Right kidney (tissue), 9 donors: ENCODE measurements at places on chromosomes 13 and 19.

- DNase-seq = peak; percentile 50
Measured at GRCh38 chr19:37933937-37934358, 26.9 kb downstream of the SIPA1L3 start.

- no peak for DNase-seq
Measured at GRCh38 chr13:79401259-79402070, 4.6 kb downstream of the RBM26 start.

DNA sequence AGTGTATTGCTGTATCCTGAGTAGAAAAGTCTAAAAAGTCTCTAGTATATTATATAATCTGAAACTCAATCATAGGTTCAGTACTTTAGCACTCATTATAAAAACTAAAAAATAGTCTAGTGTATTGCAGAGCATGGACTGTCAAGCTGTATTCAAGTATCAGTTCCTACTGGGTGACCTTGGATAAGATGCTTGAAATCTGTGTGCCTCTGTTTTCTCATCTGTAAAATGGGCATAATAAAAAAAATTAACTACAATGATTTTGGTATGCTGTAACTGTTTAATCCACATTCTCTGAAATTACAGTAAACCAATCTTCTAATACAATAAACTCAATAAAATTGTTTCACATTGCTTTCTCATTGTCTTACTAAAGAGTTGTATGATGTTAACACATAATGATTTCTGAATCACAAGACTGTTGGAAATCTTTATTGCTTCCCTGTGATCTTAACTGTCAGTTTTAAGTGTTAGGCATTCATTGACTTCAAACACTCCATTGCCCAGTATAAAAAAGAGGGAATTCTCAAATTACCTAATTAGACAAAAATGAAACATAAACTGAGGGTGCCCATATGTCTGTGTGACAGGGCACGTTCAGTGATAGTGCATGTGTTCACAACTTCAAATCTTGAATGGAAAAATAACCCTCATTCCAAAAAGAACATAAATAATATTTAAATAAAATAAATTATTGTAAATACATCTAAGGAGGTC lies 2.2 kb downstream of the STARD13 start:
- no peak for DNase-seq

DNA sequence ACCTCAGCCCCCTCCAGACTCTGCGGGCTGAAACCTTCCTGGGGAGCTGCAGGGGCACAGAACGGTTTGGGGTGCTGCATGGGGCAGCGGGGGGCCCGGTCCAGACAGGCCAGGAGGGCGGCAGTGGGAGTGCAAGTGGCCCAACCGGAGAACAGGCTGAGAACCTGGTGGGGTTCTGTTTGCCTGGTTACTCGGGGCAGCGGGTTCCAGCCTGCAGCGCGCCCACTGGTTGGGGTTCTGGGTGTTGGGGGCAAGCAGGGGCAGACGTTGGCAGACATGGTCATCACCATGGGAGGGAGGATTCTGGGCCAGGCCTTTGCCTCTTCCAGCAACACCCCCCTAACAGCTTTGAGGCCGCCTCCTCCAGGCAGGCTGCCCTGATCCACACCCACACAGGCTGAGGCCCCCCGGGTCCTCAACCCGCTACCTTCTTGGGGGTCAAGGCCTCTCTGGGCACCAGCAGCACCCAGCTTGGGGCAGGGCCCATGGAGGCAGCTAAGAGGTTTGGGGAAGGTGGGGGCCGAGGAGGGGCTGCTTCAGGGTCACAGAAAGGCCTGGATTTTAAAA lies at the start of gene PRR22:
TSS of gene PRR22 (minus strand) at position 166 of the 567 bp plus-strand sequence. CDS start at position 80, 86 bp downstream.
- DNase-seq = no peak

DNA sequence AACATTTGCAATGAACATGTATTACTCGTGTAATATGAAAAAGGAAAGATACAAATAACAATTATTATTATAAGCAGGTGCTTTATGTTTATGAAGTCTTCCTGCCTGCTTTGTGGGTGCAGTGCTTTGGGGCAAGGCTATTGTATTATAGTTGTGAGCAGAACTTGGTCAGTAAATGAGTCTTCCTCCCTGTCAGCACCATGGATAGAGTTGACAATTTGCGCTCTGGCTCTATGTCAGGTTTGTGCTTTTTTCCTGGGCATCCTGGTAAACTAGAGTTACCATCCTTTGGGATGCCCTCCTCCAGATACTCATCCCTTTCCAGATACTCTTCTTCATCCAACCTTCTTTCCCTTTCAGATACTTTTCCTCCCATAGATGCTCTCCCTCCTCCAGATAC lies 19.6 kb downstream of the ERICH6B start:
- no peak for DNase-seq

DNA sequence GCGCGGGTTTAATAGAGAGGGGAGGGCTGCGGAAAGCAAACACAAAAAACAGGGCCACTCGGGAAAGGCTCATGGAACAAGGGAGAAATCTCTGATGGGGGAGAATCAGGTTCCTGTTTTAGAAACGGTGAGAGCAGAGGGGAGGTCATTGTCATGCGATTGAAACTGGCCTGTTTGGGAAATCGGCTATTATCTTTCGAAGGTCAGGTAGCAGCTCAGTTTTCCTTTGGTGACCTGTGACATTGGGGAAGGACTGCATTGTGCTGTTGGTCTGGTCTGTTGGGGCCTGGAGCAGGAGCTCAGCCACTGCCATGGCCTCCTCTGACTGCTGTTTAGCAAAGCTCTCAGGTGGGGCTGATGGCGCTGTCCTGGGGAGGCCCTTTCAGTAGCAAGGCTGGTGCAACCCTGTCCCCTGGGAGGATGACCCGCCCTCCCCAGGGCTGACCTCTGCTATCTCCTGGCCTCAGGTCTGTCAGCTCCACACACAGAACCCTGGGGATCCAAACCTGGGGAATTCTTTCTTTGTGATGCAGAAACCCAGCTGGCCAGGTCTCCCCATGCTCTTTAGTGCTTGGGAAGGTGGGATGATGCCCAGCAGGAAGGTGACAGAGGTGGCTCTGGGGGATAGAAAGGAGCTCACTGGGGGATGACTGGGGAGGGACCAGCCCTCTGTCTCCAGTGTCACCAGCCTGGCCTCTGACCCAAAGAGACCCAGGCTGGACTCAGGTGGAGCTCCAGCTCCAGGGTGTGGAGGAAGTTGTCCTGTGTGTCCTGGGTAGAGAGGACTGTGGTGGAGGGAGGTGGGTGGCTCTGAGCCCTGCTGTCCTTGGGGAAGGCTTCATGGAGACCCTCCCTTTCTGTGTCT lies 21.2 kb upstream of the CD177 start:
- DNase-seq = no peak

GRCh38 chr13:98984118-98984517 lies 6.3 kb upstream of the DOCK9 start:
- no peak for DNase-seq

DNA sequence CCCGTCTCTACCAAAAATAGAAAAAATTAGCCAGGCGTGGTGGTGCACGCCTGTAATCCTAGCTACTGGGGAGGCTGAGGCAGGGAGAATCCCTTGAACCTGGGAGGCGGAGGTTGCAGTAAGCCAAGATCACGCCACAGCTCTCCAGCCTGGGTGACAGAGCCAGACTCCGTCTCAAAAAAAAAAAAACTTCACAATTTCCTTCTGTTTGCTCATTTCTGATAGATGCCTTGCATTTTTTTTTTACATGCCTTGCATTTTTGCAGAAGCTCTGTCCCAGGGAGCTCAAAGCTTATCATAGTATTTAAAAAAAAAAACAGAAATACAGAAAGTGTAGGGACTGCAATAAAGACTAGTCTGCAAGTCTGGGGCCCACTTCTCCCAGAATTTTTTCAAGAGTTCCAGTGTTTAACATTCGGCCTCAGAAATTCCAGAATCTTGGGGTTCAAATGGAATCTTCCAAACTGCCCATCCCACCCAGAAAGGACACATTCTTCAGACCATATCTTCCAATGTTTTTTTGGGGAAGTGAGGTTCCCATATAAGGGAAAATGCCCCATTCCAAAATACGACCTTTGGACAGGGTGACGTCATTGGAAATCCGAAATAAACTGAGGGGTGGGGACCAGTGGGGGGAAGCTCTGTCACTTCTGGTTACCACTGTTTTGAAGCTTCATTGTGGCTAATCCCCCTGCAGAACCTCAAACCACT lies 17.2 kb upstream of the RAB8A start:
- DNase-seq = no peak

DNA sequence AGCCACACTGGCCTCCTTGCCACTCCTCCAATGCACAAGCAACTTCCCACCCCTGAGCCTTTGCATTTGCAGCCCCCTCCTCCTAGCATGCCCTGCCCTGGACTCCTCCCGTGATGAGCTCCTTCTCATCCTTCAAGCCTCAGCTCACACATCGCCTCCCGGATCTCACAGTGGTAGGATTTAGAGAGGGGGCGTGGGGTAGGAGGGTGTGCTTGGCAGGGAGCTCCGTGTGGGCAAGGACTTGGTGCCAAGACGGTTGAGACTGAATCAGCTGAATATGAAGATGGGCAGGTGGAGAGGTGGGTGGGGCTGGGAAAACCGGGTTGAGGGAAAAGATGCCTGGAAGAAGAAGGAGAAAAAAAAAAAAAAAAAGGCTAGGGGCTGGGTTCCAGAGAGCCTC lies 48.4 kb upstream of the ZNRF4 start:
- no peak for DNase-seq

DNA sequence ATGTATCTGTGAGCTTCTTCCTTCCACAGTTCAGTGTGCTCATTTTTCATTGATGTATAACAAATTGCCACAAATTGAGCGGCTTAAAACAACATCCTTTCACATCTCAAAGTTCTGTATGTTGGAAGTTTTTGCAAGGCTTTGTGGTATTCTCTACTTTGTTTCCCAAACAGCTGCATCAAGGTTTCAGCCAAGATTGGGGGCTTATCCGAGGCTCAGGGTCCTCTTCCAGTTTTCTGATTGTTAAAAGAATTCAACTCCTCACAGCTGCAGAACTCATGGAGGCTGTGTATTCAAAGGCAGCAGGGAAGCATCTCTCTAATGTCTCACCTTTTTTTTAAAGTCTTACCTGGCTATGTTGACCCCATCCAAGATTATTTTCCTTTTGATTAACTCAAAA lies 1369.8 kb downstream of the PCDH9 start:
- no peak for DNase-seq

- no peak for DNase-seq
Measured at GRCh38 chr19:9156304-9156703, 16.1 kb downstream of the ZNF317 start.

DNA sequence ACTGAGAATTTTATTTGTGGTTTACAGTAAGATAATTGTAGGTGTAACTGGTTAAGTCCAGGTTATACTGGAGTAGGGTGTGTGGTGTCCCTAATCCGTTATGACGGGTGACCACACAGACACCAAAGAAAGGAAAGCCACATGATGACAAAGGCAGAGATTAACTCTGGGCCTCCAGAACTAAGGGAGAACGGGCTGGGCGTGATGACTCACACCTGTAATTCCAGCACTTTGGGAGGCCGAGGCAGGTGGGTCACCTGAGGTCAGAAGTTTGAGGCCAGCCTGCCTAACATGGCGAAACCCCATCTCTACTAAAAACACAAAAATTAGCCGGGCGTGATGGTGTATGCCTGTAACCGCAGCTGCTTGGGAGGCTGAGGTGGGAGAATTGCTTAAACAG lies 10.2 kb upstream of the FUT2 start:
- DNase-seq = no peak

- no peak for DNase-seq
Measured at GRCh38 chr13:82747958-82748357, 1134.3 kb downstream of the SLITRK1 start.

DNA sequence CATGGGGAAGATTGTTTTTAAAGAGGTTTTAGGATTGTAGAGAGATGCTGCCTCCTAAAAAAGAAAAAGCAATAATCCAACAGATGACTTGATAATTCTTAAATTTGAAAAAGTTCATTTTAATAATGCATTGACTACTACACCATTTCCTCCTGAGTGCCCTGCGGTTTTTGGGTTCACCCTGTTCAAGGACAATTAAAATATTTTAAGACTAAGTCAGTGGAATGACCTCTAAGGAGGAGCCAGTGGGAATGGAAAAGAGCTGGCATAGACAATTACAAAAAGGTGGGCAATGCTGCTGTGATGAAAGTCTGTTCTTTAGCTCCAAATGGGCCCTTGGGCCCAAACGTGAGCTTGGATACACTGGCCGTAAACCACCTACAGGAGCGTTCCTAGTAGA lies 217.8 kb downstream of the LHFPL6 start:
- DNase-seq = no peak

GRCh38 chr13:99604636-99605035 lies 103.4 kb downstream of the TM9SF2 start:
- DNase-seq = no peak

GRCh38 chr19:10378124-10378523 lies 2.2 kb downstream of the TYK2 start:
- DNase-seq = no peak

DNA sequence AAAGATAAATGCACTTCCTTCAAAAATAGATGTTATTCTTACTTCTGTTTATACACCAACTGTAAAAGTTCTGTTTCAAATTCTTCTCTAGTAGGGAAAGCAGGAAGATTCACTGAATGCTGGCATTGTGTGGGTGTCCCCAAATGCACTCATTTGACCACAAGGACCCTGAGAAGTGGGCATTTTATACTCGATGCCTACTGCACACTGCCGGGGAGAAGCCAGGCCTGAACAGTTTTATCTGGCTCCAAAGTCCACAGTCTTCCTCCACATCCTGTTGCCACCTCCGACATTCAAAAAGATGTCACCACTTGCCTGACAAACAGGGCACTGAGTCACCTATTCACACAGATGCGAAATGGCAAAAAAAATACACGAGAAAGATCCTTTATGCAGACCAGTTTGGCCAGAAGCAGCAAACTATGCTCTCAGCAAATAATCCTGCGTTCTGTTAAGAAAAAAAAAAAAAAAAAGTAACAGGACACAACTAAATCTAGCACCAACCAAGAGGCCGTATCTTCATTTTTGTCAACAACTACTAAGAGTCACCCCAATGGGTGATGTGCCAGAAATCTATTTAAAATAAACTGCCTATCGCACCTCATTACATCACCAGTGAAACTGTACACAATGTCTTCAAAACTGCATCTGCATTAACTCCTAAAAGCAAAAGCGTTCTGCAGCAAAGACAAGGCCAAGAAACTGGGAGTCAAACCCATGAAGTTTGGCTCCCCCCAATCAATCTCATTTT lies 6.2 kb downstream of the ZC3H4 start:
- no peak for DNase-seq

GRCh38 chr13:32017474-32017873 lies 14.1 kb upstream of the FRY start:
- no peak for DNase-seq

DNA sequence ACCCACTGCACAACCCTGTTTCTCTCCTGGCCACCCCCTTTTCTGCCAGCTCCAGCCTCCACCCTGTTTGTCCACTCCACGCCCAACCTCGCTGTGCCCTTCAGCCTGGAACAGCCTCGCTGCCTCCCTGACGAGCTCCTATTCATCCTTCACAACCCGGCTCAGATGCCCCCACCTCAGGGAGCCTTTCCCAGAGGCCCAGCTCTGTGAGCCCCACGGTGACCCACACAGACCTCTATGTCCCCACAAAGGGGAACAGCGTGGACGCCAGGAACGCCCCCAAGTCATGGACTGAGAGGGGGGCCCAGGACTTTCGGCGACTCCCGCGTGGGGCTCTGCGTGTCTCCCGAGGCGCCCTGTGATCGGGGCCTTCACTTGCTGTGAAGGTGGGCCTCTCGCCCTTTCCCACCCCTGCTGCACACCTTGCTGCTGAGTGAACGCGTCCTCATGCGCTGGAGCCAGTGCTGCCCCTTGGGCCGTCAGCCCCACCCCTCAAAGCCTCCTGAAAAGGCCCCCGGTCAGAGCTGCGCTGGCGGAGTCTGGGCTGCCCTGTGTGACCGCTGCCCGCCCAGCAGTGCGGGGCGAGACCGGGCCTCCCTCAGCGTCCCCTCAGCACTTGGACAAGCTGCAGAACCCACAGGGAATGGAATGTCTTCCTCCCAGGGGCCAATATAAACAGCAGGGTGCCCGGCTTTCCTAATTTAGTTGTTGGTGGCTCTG lies 40.0 kb downstream of the ADPRHL1 start:
- no peak for DNase-seq

GRCh38 chr19:28008695-28009094 lies 1204.3 kb downstream of the UQCRFS1 start:
- no peak for DNase-seq
